ENCODE measurements at places on chromosomes 3 and 15.

GRCh38 chr15:59266028-59266427 lies 59.4 kb downstream of the LDHAL6B start:
- DNase-seq = no peak

DNA sequence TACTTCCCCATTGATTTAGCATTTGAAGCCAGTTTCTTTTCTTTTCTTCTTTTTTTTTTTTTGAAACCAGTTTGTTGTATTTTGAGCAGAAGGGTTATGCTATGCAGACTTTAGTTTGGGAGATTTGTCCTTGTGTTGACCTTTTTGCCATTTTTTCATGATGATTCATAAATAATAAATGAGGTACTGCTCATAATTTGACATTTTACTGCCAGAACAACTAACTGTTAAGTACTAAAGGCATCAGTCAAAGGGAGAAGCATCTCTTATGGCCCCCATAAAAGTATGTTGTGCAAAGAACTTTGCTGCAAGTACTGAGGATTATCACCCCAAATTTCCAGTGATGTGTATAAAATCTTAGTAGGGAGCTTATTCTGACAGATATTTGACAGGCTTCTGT lies 1.7 kb upstream of the GPR87 start:
- no peak for DNase-seq

DNA sequence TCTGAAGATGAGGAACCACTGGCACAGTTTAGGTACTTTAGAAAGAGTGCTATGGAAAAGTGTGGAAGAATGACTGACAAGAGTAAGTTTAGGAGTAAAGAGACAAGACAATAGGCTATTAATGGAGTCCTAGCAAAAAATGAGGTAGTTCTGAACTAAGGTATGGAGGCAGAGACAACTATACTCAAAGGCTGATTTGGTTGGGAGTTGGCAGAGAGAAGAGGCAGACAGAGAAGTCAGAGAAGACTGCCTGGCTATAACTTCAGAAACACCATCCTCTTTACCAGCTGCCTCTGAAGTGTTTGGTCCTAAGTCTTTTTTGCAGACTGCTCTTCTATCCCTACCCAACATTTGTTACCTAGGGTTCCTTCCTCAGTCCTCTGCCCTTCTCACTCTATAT lies 19.2 kb downstream of the DYNC1LI1 start:
- DNase-seq = no peak

GRCh38 chr15:39553947-39554693 lies 26.8 kb upstream of the THBS1 start:
- DNase-seq = no peak

DNA sequence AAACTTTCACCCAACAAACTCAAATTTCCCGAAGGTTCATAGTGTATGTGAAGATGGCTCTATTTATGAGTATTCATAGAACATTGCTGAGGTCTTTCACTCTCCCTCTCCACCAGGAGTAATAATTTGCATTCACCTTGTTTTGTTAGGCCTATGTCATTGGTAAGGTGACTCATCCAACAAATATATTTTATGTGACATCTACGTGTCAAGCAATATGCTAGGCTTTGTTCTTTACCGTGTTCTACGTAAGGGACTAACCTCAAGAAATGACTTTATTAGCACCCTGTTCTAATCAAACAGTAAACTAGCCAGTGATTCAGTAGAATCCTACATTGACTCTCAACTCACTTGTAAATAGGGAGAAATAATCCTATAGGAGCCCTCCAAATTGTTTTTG lies 334.4 kb downstream of the FGF12 start:
- DNase-seq = no peak

GRCh38 chr3:20405744-20406143 lies 219.7 kb upstream of the SGO1 start:
- no peak for DNase-seq

DNA sequence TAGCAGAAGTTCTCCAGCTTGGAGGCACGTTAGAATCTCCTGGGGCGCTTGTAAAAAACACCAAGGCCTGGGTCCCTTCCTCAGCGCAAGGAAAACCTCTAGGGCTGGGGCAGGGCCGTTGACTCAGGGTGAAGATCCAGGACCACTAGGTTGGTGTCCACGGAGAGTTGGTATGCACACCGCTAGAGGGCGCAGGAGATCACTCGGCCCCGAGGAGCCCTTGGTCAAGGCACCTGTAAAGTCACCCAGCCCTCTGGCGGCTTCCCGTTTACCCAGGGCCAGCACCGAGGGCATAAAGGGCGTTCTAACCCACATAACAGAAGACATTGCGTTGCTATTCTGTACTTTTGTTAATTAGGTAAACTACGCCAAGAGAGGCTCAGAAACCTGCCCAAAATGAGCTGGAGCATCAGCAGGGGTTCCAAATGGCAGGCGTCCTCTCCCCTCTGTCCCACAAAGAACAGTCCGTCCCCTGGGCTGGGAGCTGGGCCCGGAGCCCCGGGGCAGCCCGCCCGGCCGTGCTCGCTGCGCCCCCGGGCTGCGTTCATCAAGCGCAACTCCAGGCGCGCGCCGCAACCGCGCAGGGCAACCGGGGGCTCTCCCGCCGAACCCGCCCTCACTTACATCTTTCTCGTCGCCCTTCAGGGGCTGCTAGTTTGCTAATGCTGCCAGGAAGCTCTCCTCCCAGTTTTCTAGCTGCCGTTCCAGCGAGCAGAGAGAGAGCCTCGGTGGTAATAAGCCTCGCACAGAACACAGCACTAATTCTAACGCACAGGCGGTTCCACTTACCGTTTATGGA lies 332.1 kb downstream of the ARRDC4 start:
- DNase-seq = no peak

DNA sequence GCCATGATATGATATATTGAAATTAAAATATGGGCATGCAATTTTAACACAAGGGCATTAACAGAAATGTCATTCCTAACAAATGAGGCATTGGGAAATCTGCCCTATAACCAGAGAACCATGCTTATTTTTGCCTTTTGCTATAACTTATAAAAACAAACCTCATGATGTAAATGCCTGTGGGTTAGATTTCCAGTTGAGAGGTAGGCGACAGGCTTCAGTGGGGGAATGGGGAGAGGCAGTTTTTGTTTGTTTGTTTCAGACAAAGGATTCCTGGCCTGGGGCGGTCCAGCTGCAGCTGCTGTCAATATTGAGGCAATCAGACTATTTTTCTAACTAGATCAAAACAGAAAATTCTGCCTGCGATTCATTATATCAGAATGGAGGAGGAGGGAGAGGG lies 490.4 kb upstream of the CFAP20DC start:
- no peak for DNase-seq

DNA sequence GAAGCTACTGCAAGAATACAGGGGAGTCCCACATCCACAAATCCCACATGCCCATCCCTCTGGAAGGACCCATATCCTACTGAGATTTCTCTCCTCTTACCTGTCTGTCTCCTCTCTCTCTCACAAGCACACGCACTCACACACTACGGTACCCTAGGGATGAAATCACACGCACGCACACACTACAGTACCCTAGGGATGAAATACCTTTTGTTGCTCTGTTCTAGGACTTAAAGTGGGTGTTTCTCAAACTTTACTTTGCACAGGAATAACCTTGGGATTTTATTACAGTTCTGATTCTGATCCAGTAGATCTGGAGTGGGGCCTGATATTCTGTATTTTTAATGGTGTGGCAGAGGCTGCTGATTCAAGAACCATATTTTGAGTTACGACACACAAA lies 622.2 kb upstream of the ZNF385D start:
- DNase-seq = no peak

GRCh38 chr3:135987661-135988060 lies 22.1 kb downstream of the PPP2R3A start:
- DNase-seq = no peak

GRCh38 chr3:23567917-23568316 lies 237.8 kb upstream of the UBE2E1 start:
- DNase-seq = no peak

DNA sequence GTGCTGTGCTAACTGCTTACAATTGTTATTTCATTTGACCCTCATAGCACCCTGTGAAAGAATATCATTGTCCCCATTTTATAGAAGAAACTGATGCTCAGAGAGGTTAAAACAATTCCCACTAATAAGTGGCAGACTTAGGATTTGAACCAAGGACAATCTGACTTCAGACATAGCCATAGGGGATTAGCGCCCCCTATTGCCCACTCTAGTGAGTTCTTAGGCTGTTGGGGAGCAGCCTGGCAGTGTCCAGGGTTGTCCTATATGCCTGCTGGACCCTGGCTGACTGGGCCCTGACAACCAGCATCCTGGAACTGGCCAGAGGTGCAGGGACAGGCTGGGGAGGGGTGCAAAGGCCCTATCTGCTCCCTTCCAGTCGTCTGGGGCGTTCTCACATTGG lies 15.4 kb downstream of the DPH3 start:
- DNase-seq = no peak

DNA sequence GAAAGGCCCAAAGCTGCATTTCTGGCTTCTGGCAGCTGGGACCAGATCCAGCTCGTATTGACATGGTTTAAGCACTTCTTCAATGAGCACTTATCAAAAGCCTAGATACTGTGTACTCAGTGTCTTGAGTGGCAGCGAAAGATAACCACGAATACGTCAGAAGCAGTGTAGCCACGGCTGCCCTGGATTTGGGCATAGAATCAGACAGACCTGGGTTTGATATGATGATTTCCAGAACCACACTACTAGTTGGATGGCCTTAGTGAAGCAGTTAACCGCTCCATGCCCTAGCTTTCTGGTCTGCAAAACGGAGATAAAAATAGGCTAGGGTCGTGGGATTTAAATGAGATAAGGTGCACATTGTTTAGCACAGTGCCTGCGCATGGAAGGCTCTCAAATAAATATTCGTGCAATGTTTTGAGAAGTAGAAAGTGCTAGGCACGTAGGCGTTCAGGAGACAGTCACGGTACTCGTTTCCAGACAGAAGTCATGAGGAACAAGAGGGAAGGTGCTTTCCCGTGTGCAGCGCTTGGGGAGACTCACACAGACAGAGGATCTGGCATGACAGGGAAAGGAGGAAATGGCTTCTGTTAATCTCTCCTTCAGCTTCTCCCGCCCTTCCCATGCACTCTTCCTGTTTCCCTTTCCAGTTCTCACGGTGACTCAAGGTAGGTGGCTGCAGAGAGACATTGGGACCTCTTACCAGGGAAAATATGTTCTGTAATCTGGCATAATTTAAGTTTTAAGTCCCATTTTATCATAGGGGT lies 70.3 kb downstream of the CCNL1 start:
- DNase-seq = no peak

- DNase-seq = no peak
Measured at GRCh38 chr3:4936982-4937614, 42.1 kb upstream of the BHLHE40 start.

GRCh38 chr15:34335176-34336032 lies 2.2 kb downstream of the SLC12A6 start:
- DNase-seq = no peak

GRCh38 chr15:29309139-29309538 lies 39.5 kb upstream of the NSMCE3 start:
- no peak for DNase-seq

DNA sequence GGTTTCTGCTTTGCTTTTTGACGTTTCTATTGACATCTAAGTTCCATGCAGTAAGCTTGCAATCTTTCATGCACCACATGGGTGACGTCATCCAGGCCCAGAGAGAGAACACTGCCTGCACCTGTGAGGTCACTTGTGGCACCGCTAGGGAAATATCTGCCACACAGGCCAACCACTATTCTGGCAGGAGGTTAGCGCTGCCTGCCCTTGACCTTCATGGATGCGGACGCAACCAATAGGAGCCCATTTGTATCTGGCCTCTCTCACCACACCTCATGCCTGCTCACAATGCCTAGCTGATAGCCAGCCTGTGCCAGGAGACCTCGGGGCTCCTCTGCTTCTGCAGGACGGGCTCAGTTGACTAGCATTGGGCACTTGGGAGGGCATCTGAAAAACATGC lies 55.8 kb upstream of the PRR23E start:
- DNase-seq = no peak

DNA sequence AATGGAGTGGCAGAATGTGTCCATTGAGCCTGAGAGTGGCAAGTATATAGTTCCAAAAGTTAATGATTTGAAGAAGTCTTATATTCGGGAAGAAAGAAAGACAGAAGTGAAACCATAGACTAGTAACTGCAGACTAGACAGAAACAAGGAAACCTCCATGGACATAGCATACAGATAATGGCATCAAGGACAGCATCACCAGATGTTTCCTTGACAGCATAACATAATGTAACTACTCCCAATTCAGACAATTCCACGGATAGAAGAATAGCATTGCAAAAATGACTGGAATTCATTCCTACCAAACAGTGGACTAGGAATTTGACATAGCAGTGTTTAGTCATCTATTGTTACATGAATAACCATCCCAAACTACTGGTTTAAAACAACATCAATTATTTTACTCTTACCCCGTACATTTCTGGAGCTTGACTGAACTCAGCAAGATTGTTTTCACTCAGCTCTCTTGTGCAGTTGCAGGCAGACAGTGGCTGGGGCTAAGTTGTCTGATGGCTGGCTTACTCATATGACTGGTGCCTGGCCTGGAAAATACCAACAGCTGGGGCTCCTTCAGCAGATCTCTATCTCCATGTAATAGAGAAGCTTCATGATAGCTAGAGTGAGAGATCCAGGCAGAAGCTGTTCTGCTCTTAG lies 109.7 kb upstream of the GADL1 start:
- DNase-seq = no peak

DNA sequence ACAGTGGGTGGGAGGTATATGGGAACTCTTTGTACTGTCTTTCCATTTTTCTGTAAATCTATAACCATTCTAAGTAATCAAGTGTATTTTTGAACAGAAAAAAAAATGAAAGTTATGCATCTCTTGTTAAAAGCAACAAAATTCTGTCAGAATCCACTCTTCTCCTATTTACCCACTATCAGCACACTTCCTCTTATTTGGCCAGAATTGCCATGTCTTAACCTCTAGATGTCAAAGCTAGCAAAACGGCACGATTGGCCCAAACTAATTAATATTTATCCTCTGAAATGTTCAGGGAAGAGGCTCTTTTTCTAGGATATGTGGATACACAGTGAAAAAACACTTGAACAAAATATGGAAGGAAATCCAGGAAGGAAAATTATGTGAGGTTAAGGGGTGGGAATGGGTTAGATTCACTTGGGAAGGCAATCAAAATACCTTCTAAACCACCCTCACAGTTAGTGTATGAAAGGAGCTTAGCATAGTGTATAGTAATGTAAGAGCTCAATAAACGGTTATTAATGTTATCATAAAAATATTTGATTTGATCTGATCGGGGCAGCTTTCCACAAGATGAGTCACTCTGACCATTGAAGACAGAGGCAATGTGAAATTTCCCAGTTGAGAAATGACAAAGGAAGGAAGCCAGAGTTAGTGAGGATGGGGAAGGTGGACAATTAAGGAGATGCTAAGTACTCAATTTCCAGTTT lies 20.1 kb upstream of the TGFBR2 start:
- no peak for DNase-seq

DNA sequence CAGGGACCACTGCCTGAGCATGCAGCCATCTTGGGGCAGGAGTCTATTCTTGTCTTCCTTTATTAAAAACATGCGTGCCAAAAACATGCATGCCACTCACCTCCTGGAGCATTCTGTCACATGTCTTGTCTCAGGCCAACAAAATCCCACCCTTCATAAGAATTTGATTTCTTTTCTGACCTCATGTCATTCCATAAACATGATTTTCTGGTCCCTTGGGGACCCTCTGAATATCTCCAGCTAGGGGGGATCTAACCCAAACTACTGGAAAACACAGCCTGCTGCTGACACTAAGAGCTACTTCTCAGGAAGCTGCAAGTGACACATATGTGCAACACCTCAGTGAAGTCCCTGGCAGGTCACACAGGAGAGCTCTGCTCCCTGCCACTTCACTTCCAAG lies 26.8 kb upstream of the NOX5 start:
- no peak for DNase-seq
